ENCODE measurements at places on chromosomes 12 and 14.

DNA sequence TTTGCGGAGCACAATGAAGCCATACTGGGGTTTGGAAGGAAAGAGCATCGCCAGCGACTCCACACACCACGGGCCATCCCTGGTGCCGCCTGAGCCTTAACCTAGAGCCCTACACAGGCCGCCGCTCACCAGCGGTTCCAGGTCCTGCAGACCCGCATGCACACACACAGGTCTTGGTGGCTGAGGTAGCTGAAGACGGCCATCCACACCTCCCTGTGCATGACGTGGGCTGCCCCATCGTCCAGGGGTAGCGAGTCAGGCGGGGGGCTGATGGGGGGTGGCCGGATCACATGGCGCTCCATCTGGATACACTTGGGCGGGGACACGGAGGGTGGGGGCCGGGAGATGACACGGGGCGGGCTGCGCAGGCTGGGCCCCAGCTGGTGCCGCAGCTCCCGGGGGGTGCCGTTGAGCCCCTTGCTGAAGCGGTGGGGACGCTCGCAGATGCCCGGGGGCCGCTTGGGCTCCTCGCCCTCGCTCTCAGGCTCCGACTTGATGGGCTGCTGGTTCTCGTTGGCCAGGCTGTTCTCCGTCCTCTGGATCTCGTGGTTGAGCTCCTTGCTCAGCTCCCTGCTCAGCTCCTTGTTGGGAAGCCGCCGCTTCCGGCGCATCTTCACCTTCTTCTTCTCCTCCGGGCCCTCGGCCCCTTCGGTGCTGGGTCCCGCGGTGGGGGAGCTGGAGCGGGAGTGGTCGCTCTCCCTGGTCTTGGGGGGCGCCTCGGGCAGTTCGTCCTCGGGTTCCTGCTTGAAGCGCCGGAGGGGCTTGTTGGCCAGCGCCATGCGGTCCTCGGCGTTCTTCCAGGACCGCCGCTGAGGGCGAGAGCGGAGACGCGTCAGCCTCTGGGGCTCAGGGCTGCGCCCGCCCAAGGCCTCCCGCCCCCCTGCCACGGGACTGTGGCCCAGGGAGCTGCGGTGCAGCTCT is 42.4 kb downstream of the RNF34 start:
- DNase-seq, result no peak

GRCh38 chr12:100942984-100943749 is 148.6 kb downstream of the ANO4 start:
- DNase-seq, result no peak

DNA sequence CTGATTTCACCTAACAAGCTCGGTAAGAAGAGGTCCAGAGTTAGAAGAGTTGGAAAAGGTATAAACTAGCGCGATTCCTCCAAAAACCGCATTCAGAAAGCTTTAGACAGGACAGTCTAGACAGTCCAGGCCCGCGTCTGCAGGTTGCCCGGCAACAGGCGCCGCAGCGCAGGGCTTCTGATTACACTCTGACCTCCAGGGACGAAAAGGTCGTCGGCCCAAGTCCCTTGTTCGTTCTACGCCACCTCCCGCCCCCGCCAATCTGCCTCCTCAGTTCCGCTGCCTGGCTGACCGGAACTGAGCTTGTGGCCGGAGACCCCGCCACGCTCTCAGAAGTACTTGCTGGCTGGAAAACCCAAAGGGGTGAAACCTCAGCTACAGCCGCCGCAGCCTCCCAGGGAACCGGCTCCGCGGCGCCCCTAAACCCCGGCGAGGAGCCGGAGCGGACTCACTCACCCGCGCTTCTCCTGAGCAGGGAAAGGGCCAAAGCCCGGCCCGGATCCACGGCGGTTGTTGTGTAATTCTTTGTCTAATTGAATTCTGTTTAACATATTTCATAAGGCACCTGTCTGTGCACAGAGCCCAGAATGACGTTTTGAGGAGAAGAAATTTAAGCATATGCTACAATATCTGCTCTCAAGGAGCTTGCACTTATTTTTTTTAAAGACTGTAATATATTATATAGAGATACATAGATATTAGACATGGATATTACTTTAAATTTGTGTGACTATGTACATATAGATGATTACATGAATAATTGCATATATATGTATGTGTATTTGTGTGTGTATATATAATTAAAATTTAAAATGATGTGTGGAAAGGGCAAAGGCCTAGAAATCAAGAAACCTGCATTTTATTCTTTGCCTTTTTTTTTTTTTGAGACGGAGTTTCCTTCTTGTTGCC is at the start of gene CAPS2:
Gene CAPS2 (minus strand): TSS at position 407 of the 909 bp plus-strand sequence. CDS start 3,826 bp downstream, outside the sequence.
- peak; percentile 47 for DNase-seq

DNA sequence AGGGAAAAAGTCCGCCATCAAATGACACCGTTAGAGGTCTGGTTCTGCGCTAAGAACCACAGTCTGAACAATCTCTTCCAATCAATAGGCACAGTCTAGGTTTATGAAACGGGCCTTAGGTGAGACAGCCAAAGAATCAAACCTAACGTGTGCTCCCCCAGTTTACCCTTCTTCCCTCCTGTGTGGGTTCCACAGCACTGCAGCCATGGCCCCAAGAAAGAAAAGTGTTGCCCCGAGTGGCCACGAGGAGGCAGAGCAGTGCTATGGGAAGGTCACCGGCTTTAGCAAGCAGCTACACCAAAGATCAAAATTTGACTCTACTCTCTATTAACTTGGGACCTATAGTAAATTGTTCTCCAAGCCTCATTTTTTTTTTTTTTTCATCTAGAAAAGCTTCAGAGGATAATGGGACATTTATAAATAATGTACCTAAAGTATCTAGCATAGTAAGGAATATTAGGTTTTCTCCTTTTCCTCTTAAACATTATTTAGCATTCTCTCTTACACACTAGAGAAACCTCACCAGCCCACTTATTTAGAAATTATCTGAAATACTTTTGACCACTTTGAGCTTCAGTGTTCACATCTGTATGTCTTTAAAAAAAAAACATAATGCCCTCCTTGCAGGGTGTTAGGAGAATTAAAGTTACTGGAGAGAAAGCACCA is 70.2 kb upstream of the GPHB5 start:
- peak; percentile 33 for DNase-seq

GRCh38 chr12:131266591-131267467 is 313.1 kb downstream of the ADGRD1 start:
- DNase-seq, result no peak

DNA sequence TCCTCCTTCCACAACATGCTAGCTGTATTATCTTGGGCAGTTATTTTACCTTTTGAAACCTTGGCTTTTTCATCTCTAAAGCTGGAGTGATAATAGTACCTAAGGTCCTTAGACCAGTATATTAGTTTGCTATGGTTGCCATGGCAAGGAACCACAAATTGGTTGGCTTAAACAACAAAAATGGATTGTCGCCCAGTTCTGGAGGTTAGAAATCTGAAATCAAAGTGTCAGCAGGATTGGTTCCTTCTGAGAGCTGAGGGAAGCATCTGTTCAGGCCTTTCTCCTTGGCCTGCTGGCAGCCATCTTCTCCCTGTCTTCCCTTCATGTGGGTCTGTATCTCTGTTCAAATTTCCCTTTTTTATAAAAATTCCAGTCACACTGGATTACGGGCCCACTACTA is 55.5 kb upstream of the SLC35F4 start:
- DNase-seq, result no peak

DNA sequence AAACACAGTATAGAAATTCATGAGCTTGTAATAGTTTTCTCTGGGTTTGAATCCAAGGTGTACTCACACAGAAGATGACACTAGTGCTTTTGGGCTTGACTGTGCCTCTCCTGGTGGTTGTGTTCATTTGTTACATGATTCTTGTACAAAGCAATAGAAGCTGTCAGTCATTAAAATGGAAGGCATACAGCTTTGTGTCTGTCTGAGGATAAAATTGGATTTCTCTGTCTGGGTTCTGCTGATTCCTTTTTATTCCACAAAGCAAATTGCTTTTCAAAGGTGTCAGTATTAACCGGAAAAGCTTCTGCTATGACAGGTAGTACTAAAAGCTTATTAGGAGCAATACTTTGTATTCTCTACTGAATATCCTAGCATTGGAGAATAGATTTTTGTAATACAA is 361.2 kb downstream of the SLC6A15 start:
- no peak for DNase-seq

DNA sequence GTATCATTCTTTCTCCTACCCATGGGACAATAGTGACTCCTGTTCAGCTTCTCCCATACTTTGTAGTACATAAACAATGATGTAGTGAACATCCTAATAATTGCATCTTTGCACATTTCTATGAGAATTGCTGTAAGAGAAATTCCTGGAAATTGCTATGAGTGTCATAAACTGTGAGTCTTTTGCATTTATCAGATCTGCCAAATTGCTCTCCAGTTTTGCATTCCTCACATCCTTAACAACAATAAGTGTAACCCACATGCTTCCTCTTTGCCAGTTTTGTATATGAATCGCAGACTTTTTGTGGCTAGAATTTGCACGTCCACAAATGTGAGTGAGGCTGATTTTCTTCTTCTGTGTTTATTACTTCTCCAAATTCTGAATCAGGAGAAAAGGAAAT is 124.0 kb upstream of the TBX5 start:
- DNase-seq, result no peak

DNA sequence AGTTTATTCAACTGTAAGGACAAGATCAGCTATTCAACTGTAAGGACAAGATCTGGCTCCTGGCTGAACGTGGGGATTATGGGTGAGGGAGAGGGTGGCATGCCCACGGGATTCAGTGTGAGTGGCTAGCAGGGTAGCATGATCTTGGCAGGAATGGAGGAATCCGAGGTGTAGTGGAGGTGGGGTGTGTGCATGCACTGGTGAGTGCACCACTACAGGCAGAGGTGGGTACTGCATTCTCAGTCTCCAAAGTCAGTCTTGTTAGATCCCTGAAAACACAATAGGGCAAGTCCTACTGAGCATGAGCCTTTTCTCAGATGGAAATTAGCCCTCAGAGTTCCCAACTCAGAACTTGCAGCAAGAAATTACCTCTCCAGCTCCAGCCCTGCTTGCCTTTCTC is 32.2 kb upstream of the DCD start:
- peak; percentile 7 for DNase-seq

DNA sequence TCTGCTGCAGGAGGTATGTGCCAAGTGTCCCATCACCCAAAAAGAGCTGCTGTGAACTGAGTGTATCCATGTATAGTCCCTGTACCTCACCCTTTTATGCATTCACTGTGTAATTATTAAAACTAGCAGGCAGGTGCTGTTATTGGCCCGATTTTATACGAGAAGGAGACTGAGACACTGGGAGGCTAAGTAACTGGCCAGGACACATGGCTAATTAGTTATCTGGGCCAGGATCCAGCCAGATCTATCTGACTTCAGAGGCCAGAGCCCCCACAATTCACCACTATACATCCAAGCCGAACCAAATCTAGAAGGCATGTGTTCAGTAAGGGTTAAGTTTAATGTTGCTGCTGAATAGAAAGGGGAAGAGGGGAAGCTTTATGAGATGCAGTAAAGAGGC is 73.4 kb downstream of the FRMD6 start:
- no peak for DNase-seq

GRCh38 chr12:5186715-5187114 is 143.0 kb downstream of the KCNA5 start:
- no peak for DNase-seq

- DNase-seq, result no peak
Observed at GRCh38 chr12:123036466-123037285, 56.2 kb downstream of the ARL6IP4 start.

DNA sequence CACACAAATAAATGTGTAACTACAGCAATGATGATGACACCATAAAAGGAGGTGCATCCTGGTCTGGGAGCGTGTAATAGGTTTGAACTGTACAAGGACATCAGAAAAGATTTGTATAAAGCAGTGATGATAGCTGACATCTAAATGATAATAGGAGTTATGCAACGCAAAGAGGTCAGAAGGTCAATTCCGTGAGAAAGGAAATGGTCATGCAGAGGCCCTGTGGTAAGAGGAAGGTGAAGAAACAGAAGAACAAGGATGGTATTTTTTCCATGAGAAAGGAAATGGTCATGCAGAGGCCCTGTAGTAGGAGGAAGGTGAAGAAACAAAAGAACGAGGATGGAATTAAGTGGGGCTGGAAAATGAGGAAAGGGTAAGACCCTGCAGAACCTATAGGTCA is 106.7 kb upstream of the TMPO start:
- DNase-seq, result no peak

DNA sequence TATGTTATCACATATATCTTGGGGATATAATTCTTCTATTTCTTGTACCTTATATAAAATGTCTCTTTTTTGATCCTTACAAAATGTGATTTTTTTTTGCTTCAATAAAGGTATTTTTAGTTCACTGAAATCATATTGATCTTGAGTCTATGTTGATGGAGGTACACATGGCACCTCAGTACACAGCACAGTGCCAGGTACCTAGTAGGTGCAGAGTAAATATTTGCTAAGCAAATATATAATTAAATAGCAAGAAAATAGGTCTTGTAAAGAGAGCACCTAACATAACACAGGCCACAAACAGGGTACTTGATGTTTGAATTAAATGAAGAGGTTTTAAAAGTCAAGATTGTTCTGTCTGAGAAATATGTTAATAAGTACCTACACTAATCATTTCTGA is 69.7 kb downstream of the CIT start:
- DNase-seq, result no peak

DNA sequence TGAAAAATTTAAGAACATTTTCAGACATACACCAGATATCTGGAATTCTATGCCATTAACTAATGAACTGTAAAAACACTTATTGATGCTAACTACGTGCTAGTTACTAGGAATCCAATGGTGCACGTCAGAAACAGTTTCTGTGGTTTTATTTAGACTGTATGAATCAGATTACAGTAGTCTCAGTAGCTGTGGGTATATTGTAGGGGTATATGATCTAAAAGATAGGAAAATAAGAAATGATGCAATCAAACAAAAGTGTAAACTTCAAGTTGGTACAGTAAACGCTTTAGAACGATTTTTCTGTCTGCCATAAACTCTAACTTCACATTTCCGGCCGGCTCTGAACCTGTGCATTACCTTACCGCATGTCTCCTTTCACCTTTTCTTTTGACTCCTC is 2.3 kb downstream of the ABCC9 start:
- no peak for DNase-seq

- no peak for DNase-seq
Observed at GRCh38 chr14:65396082-65396910, 16.2 kb upstream of the FUT8 start.

DNA sequence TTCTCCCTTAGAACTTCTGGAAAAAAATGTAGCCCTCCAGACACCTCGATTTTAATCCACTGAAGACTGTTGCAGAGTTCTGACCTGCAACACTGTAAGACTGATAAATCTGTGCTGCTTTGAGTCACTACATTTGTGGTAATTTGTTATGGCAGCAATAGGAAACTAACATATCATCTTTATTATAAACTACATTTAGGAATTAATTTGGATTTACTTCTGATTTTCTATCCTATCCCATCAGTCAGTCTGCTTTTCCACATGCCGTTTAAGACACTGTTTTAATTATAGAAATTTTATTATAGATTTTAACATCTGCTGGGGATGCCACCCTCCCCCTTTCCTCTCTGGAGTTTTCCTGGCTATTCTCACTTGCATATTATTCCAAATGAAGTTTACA is 375.2 kb downstream of the DUSP6 start:
- DNase-seq, result no peak

GRCh38 chr12:107288414-107289127 is 195.2 kb upstream of the CRY1 start:
- DNase-seq, result no peak

DNA sequence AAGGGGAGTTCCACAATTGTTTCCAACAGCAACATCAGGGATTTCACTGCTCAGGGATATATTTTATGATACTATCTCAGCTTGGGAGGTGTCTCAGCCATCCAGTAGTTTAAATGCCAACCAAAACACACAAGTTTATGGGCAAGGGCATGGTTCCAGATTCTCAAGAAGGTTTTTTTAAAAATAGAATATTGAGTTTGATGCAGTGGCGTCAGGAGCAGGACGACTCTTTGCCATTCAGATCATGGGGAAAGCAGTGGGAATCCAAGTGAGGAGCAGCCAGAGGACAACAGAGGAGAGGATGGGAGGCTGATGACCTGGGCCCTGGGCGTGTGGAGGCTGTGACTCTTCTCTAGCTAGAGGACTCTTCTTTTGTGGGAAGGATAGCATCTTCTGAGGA is 25.7 kb downstream of the TSHR start:
- DNase-seq, result no peak
